ENCODE measurements at places on chromosomes 6 and 20.

DNA sequence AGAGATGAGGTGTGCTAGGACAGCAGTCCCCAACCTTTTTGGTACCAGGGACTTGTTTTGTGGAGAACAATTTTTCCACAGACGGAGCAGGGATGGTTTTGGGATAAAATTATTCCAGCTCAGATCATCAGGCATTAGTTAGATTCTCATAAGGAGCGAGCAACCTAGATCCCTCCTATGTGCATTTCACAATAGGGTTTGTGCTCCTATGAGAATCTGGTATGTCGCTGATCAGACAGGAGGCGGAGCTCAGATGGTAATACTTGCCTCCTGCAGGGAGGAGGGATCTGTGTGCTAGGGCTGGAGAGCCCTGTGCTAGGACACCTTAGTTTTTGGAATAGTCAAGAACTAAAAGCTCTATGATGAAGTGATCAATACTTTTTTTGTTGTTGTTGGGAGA, 2.5 kb downstream of the SMIM13 start:
- no peak for DNase-seq

DNA sequence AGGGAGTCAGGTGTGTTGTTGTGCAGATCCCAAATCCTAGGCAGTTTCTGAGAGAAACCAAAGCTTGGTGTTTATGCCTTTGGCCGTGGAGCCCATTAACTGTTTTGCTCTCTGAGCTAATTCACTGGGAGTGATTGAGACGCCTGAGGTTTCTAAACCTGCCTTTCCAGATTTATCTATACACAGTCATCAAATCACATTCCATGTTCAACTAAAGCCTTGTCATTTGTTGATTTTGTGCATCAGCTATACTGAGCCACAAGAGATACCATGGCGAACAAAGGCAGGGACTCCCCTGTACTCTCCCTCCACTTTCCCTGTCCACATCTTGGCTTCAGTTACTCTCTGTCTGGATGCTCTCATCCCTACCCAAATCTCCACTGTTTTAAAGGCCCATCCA, 229.7 kb upstream of the PMEPA1 start:
- DNase-seq = no peak

GRCh38 chr6:133393891-133394290, 152.7 kb downstream of the EYA4 start:
- no peak for DNase-seq

DNA sequence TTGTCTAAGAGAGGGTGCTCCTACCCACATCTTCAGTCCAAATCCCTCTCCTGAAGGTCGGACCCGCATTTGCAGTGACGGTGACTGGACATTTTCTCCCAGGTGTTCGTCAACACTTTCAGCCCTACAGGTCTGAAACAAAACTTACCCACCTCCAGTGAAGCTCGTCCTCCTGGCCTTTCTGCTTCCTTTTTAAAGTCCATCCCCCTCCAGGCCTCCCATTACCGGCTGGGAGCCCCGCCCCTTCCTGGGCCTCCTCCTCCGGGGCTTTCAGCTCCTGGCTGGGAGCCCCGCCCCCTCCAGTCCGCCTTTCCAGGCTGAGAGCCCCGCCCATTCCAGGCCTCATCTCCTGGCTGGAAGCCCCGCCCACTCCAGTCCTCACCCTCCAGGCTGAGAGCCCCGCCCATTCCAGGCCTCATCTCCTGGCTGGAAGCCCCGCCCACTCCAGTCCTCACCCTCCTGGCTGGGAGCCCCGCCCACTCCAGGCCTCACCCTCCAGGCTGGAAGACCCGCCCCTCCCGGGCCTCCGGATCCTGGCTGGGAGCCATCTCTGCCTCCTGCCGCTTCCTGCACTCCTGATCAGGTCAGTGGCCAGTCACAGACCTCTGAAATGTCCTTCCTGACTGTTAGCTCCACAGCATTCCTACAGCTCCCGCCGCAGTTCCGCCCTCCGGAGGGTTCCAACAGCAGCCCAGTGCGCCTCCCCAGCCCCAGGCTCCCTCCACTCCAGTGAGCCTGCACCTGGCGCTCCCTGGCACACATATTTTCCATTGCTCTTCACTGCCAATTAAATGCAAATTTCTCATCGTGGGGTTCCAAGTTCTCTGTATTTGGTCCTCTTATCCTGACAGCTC, 98.5 kb downstream of the LY86 start:
- no peak for DNase-seq

DNA sequence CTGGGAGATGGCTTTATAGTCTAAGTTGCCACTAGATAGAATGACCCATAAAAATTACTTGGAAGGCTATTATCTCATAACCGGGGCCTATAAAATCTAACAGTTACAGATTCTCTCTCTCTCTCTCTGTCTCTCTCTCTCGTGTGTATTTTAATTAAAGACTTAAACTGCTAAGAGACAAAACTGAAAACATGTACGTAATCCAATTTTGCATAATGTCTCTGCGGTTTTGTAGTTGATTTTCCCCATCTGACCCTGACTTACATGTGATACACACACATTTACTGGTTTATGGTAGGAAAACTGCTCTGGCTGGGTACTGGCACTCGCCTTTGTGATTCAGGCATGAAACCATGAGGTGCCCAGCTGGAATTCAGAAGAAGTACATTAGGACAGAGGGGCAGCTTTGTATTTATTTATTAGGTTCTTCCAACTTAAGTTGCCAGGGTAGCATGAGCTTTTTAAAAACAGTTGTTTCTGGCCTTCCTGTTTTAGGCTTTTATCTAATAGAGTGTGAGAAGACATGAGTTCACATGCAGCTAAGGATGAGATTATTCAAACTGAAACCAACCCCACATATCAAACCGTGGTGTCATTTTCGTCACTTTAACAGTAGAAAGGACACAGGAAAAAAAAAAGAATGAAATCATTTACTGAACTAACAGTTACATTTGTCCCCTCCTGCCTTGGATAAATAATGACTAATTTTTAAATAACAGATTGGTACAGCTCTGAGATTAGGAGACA, 182.5 kb downstream of the GMPR start:
- peak; percentile 70 for DNase-seq

GRCh38 chr6:110814102-110815014, 911 bp downstream of the CDK19 start:
- DNase-seq = peak; percentile 67

GRCh38 chr6:111598181-111598580, 7.5 kb downstream of the TRAF3IP2 start:
- DNase-seq = no peak

- DNase-seq = no peak
These were observed 143.5 kb downstream of the PDE7B start for GRCh38 chr6:135994857-135995544.

DNA sequence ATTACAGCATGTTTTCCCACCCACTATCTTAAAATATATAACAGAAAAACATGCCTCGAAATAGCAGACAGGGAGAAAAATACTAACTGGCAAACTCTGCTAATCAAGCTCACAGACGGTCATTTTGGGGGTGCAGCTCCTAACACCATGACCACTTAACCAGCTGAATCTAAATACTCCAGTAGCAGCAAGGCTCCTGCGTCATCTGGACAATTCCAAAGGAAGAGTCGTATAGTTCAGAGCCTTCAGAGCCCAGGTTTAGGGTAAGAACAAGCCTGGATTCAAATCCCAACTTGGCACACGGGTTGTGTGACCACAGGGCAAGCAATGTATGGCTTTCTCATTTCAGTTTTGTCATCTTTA, 81.3 kb upstream of the COL21A1 start:
- DNase-seq = no peak

GRCh38 chr20:2311329-2311728, 15.5 kb downstream of the TGM3 start:
- DNase-seq = no peak

DNA sequence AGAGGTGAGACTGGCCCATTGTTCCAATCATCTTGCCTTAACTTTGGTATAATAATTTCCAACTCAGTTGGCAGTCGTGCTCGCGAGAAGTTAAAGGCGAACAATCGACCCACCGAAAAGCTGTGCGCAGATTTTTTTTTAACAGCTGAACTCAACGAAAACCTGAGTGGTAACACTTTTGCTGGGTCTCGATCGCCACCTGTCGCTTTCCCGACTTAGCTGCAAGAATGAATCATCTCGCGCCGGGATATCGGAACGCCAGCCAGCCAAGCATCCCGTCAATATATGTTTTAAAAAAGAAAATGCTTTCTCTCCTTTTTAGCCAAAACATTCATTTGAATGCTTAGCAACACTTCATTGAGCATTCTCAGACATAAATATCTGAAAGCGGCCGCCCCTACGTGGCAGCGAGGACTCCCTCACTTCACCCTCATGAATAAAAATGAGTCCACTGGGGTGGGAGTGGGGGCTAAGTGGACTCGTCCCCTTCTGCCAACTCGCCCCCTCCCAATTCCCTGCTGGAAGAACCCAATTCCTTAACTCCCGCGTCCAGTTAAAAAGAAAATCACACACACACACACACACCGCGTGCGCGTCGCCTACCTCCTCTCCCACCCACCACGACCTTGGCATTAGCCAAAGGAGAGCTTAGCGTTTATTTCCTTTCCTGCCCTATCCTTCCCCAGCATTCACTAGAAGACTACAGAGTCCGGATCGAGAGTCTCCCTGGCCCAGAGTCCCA, 1.5 kb downstream of the COL12A1 start:
- peak; percentile 42 for DNase-seq

DNA sequence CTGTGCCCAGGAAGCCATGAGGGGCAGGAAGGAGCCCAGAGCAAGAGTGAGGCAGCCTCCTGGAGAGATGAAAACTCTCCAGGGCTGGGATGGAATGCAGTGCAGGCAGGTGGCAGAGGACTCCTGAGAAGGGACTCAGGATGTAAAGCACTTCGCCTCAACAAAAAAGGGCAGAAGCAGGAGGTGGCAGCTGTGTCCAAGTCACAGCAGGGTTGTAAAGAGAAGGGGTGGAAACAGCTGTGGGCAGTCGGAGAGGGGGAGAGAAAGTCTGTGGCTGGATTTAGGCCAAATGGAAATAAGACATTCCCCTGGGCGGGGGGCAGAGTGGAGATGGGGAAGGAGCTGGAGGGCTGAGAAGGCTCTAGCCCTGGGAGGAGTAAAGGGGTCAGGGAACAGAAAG, 34.9 kb downstream of the CYP21A2 start:
- no peak for DNase-seq

DNA sequence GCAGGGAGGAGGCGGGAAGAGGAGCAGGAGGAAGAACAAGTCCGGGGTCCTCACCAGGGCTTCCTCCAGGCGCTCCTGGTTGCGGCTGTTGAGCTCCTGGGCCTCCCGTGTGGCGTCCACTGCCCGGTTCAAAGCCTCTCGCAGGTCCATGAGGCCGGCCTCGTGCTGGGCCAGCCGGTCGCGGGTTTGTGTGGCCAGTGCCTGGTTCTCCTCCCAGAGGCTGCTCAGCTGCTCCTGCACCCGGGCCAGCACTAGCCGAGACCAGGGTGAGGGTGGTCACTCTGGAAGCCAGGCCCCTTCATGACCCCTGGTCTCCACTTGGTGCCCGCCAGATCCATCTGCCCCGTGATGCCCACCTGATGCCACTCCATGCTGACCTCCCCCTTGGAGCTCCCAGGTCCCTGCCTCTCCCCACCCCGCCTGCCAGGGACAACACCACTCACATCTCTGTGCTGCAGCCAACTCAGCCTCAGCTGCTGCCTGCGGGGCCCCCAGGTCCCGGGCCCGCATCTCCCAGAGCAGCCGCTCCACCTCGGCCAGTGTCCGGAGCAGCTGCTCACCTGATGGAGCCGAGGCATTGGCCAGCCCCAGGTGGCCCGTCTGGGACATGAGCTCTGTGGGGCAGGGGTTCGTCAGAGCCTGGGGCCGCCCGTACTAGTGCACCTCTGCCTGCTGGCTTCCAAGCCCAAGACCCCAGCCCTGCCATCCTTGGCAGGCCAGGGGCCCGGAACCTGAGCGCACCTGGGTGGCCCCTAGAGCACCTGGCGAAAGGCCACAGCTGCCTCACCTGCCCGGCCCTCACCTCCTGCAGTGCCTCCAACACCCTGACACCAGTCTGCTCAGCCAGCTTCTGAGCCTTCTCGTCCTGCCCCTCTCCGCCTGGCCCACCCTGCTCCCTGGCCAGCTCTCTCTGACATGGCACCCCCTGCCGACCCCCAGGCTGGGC, 15.9 kb downstream of the ADRM1 start:
- DNase-seq = peak; percentile 57

DNA sequence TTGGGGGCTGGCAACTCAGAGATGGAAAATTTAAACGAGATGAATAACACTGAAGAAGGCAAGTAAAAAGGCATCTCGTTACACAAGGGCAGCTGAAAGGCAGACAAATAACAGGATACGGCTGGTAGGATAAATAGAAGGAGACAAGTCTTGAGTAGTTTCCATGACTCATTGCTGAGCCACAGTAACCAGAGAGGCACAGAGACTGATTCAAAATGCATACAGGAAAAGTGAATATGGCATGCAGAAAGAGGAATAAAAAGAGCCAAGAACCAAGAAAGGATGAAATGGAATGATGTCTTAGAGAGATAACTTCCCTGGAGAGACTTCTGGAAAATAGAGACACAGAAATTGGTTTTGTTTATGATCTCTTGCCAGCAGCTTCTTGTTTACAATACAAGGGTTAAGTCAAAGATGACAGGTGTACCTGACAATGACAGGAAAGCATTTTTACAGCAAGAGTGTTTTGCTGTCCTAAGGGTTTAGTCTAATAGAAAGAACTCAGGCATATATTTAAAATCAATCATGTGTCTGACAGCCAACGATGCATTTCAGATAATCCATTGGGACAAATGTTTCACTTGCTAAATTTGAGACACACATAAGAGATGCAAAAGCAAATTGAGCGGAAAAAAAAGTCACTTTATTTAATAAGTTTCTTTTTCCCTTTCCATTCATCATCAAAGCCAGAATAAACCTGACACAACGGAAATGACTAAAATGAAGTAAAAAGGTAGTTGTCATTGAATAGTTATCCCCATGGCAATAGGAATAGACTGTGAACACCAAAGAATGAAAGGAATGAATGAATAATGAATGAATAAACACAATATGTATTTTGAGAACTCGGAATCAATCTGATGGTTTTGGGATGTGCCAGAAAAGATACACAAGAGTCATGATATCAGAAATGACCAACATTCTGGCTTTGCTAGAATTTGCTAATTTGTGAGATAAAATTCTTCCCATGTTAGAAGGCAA, 68.0 kb upstream of the KCNQ5 start:
- DNase-seq = no peak

DNA sequence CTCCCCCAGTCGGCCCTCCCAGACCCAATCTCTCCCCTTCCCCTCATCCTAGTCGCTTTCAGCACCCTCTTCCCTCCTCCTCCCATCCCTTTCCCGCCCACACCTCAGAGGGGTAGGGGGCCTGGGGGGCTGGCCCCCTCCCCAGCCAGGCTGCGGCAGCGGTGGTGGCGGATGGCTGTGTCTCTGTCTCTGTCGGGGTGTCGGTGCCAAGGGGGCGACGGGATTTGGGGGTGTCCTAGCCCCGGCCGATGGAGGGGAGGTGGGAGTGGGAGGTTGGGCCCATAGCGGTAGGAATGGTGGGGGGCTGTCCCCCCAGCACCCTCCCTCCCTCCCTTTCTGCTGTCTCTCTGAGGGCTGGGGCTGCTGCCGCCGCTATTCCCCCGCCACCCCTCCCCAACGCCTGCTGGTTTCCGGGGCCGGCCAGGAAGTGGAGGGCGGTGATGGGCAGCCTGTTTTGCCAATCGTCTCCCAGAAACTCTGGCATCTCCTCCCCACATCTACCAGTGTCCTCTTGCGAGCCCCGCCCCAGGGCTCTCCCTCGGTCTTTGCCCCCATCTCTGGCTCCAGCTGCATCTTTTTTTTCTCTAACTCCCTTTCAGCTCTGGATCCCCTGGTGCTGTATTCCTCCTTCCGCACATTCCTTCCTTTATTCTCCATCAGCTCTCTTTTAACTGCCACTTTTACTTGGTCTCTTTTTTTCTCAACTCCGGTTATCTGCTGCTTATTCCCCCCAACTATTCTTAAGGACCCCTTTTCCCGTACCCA, at the start of gene AGPAT1:
TSS of gene AGPAT1 (minus strand) at position 374 of the 765 bp plus-strand sequence. CDS start 4,588 bp downstream, outside the sequence.
- peak; percentile 96 for DNase-seq

- no peak for DNase-seq
These were observed 2.2 kb upstream of the MAPK13 start for GRCh38 chr6:36128073-36128472.

GRCh38 chr6:82878812-82879211, 186.8 kb downstream of the UBE3D start:
- DNase-seq = no peak
